ENCODE measurements at places on chromosomes 5 and 9. TPM values are rescaled to one million over a fixed set of nuclear protein-coding genes. Genes with fewer than 3 reads are reported as not detected.

GRCh38 chr5:1652873-1653697 is 129.3 kb upstream of the LPCAT1 start:
- DNase-seq: peak; percentile 27
- H3K36me3 ChIP-seq: no peaks in the 10 kb centered on the region
- H3K4me1 ChIP-seq: peaks cover 9% of the 10 kb centered on the region
- H3K4me3 ChIP-seq: peak overlapping the region; percentile 12

Gene TRAPPC13
- total RNA-seq: 18.0 TPM

DNA sequence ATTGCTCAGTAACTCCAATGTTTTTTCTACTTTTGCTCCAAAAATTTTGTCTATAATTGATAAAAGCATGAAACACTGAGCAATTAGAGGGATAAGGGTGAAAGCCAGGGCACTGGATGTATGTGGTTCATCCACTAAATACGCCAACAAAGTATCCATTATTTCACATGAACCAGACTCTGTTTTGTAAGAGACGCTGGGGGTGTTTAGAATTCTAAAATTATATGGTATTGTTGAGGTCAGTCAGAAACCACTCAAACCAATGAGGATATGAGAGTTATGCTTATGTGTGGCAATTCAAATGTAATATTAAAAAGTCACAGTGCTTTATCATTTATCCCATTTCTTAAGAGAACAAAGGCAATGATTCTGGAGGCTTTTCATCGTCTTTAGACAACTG is 220.2 kb downstream of the EFNA5 start:
- H3K27me3 ChIP-seq: peaks cover 8% of the 10 kb centered on the region
- no peak for DNase-seq
- H3K4me1 ChIP-seq: no peaks in the 10 kb centered on the region
- H3K4me3 ChIP-seq: no peak overlapping the region

GRCh38 chr5:172664681-172665541 is 23.8 kb downstream of the NEURL1B start:
- H3K4me1 ChIP-seq: no peaks in the 10 kb centered on the region
- no peaks in the 10 kb centered on the region for H3K36me3 ChIP-seq
- H3K27me3 ChIP-seq: peaks cover 2% of the 10 kb centered on the region
- no peak for DNase-seq
- no peak overlapping the region for H3K27ac ChIP-seq

- H3K27ac ChIP-seq: no peak overlapping the region
- no peak for DNase-seq
- no peak overlapping the region for H3K4me3 ChIP-seq
- no peaks in the 10 kb centered on the region for H3K4me1 ChIP-seq
- H3K27me3 ChIP-seq: no peaks in the 10 kb centered on the region
Observed at GRCh38 chr9:11577522-11577921, 964.7 kb upstream of the PTPRD start.

Gene NDFIP1
- total RNA-seq: 96.9 TPM

GRCh38 chr9:137157618-137158415 is 12.0 kb downstream of the LRRC26 start:
- H3K27me3 ChIP-seq: peaks cover 41% of the 10 kb centered on the region
- H3K4me1 ChIP-seq: peaks cover 18% of the 10 kb centered on the region
- no peak overlapping the region for H3K27ac ChIP-seq
- no peak for DNase-seq
- H3K4me3 ChIP-seq: no peak overlapping the region
- no peaks in the 10 kb centered on the region for H3K36me3 ChIP-seq

- H3K4me1 ChIP-seq: no peaks in the 10 kb centered on the region
- no peak overlapping the region for H3K4me3 ChIP-seq
- no peaks in the 10 kb centered on the region for H3K36me3 ChIP-seq
- no peak overlapping the region for H3K27ac ChIP-seq
- no peak for DNase-seq
Observed at GRCh38 chr9:98240475-98240874, 15.0 kb downstream of the TBC1D2 start.

Gene TMOD1
- total RNA-seq: 0.60 TPM

Gene ANKRD33B
- total RNA-seq: 13.8 TPM

- no peak overlapping the region for H3K27ac ChIP-seq
- DNase-seq: no peak
- peaks cover 16% of the 10 kb centered on the region for H3K27me3 ChIP-seq
- no peak overlapping the region for H3K4me3 ChIP-seq
- peaks cover 7% of the 10 kb centered on the region for H3K4me1 ChIP-seq
- H3K36me3 ChIP-seq: peaks cover 5% of the 10 kb centered on the region
Observed at GRCh38 chr9:708551-709432, 132.7 kb upstream of the DMRT1 start.

- no peak overlapping the region for H3K27ac ChIP-seq
- H3K4me3 ChIP-seq: no peak overlapping the region
- DNase-seq: no peak
- peaks cover 56% of the 10 kb centered on the region for H3K27me3 ChIP-seq
- H3K4me1 ChIP-seq: peaks cover 9% of the 10 kb centered on the region
- no peaks in the 10 kb centered on the region for H3K36me3 ChIP-seq
Observed at GRCh38 chr5:72109625-72110024, 2.4 kb downstream of the MAP1B start.

Gene TAS2R1
- total RNA-seq: not detected

DNA sequence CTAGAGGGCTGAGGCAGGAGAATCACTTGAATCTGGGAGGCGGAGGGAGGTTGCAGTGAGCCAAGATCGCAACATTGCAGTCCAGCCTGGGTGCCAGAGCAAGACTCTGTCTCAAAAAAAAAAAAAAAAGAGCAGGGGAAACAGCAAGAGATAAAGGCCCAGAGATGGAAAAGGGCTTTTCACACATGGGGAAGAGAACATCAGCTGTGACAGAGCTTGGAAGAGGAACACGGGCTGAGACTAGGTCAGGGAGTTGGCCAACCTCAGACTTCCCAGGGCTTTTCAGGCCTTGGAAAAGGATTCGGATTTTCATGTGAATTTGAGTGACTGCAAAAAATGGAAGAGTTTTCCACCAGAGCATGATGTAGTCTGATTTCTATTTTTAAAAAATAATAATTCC is 232.0 kb upstream of the NFIL3 start:
- peaks cover 5% of the 10 kb centered on the region for H3K27me3 ChIP-seq
- H3K4me1 ChIP-seq: no peaks in the 10 kb centered on the region
- no peak overlapping the region for H3K4me3 ChIP-seq

Gene SPATA31C1
- total RNA-seq: not detected

DNA sequence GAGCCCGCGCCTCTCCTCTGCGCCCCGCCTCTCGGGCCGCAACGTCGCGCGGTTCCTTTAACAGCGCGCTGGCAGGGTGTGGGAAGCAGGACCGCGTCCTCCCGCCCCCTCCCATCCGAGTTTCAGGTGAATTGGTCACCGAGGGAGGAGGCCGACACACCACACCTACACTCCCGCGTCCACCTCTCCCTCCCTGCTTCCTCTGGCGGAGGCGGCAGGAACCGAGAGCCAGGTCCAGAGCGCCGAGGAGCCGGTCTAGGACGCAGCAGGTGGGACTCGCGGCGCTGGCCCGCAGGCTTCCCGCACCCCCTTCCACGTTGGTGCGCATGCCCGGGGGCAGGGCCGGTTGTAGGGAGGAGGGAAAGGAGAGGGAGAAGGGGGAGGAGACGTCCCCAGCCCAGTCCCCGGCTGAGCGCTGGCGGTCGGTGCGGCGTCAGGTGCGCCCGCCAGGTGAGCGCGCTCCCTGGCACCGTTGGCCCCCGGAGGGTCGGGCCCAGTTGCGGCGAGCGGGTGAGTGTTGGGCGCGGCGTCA is at the start of gene OCLN:
Gene OCLN (plus strand): TSS at position 400 of the 532 bp plus-strand sequence. CDS start 11,455 bp downstream, outside the sequence.
- no peak within 1 kb of the TSS for H3K27ac ChIP-seq
- peaks cover 51% of the 10 kb centered on the region for H3K27me3 ChIP-seq
- peak; percentile 9 for DNase-seq
- H3K4me1 ChIP-seq: peaks cover 2% of the 10 kb centered on the region

- H3K27me3 ChIP-seq: no peaks in the 10 kb centered on the region
- no peak overlapping the region for H3K27ac ChIP-seq
- H3K4me1 ChIP-seq: peaks cover 2% of the 10 kb centered on the region
- H3K4me3 ChIP-seq: no peak overlapping the region
Observed at GRCh38 chr9:123310551-123311249, 42.3 kb upstream of the STRBP start.

DNA sequence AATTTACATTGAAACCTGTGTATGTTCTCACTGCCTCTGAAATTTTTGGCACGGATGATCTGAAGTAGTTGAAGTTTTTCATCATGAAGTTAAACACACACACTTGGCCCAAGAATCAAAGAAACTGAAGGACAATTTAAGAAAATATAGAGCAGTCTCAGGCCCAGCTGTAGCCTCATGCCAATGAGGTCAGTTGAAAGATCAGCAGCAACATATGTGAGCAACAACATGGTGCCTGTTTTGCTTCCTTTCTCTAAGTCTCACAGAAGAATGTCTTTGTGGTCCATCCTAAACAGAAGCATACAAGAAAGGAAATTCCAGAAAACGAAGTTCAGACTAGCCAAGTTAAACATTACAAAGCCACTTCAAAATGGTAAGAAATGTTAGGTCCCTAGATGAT is 1737.2 kb downstream of the MAT2B start:
- no peak for DNase-seq
- no peaks in the 10 kb centered on the region for H3K4me1 ChIP-seq
- no peaks in the 10 kb centered on the region for H3K27me3 ChIP-seq
- H3K36me3 ChIP-seq: no peaks in the 10 kb centered on the region
- H3K27ac ChIP-seq: no peak overlapping the region
- H3K4me3 ChIP-seq: no peak overlapping the region

- H3K4me3 ChIP-seq: no peak overlapping the region
- H3K36me3 ChIP-seq: no peaks in the 10 kb centered on the region
- no peak overlapping the region for H3K27ac ChIP-seq
- no peak for DNase-seq
Observed at GRCh38 chr5:158203261-158203660, 344.3 kb upstream of the CLINT1 start.

DNA sequence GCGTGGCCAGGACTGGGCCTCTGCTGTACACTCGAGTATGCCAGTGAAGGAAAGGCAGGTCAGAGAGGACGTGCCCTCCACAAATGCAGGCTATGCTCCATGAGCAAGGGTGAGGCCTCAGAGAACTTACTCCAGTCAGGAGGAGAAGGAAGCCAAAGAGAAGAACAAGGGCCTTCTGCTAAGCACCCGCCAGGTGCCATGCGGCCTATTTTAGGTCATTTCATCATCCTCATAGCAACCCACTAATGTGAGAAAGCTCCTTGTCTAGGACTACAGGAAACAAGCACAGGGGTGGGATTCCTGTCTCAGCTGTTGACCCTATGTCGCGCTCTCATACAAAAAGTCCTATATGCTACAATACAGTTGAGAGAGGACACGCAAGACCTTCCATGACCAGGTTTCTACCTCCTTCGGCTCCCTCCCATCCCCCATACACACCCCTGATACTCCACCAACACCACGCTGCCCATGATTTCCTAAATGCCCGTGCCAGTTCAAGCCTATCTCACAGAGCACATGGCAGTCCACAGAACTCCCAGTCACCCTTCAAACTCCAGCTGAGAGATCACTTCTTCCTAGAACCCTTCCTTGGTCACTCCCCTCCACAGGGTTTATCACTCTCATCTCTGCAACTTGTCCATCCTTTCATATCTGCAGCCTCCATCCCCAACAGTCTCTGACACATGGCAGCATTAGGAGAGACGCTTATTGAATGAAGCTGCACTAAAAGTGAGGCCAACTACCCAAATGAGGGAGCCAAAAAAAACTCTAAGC is 26.8 kb downstream of the PSMB7 start:
- H3K36me3 ChIP-seq: peaks cover 13% of the 10 kb centered on the region
- peaks cover 49% of the 10 kb centered on the region for H3K4me1 ChIP-seq
- no peak overlapping the region for H3K27ac ChIP-seq
- no peak overlapping the region for H3K4me3 ChIP-seq
- no peak for DNase-seq

Gene RHOBTB3
- 0.50 TPM for total RNA-seq

DNA sequence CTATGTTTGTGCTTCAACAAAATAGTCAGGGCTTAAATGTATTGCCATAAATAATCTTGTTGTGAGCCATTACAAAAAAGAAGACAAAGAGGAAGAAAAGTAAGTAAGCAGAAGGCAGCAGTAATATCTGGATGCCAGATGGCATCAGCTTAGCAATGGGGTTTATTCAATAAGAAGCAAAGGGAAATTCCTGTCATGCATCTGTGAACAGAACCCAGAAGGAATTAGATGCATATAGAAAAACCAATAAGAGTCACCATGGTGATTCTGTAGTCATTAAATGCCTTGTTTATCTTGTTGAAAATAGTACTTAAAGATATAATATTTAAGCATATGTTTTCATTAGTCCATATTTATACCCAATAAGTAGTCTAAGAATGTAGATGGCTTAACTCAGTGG is 216.0 kb downstream of the ADAMTSL1 start:
- no peak overlapping the region for H3K27ac ChIP-seq
- H3K27me3 ChIP-seq: no peaks in the 10 kb centered on the region
- no peak for DNase-seq
- H3K36me3 ChIP-seq: no peaks in the 10 kb centered on the region

- no peaks in the 10 kb centered on the region for H3K27me3 ChIP-seq
- peaks cover 42% of the 10 kb centered on the region for H3K36me3 ChIP-seq
- H3K4me3 ChIP-seq: no peak overlapping the region
Observed at GRCh38 chr5:134541736-134542376, 16.4 kb downstream of the JADE2 start.

Gene KDM3B
- 41.9 TPM for total RNA-seq

Gene FBP2
- total RNA-seq: not detected

DNA sequence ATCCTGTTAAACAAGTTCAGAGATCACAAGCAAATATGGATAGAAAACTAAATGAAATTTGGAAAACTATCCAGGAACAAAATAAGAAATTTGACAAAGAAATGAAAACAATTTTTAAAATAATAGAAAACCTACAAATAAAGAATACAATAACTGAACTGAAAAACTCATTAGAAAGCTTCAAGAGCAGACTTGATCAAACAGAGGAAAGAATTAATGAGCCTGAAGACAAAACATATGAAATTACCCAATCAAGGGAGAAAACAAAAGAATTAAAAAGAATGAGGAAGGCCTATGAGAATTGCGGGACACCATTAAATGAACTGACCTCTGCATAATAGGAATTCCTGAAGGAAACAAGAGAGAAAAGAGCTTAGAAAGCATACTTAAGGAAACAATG is 39.8 kb upstream of the TNPO1 start:
- no peak for DNase-seq
- H3K4me1 ChIP-seq: no peaks in the 10 kb centered on the region

DNA sequence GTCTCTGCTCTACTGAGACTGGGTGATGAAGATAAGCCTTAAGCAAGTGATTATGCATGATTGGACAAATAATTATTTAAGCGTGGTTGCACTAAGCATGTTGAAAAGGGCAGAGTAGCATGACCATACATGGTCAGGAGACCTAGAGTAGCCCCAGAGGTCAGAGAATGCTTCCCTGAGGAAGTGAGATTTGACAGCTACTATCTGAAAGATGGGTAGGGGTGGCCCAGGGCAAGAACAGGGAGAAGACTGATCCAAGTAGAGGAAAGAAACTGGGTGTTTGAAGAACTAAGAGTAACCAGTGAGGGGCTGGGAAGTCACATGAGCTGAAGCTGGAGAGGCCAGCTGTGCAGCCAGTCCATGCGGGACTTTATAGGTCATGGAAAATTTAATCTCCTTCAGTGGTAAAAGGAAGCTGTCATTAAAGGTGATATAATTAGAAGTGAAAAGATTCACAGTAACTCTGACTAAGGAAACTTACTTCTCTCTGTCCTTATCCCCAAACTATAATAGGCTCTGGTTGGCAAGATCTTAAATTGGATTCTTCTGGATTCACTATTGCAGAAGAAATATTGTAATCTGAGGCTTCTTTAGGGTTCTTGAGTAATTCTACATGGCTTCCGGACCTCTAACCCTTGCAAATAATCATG is 35.2 kb downstream of the YIPF5 start:
- H3K4me1 ChIP-seq: no peaks in the 10 kb centered on the region
- no peaks in the 10 kb centered on the region for H3K36me3 ChIP-seq
- H3K27ac ChIP-seq: no peak overlapping the region
- H3K4me3 ChIP-seq: no peak overlapping the region
